ENCODE measurements at places on chromosomes 3 and 15. TPM values are rescaled to one million over a fixed set of nuclear protein-coding genes. Genes with fewer than 3 reads are reported as not detected.
A peak's percentile ranks its signal among the peaks of the same experiment; 100 is the strongest.

Gene GP5
- total RNA-seq: 0.39 TPM

Gene CAMK2N2
- total RNA-seq: 0.25 TPM

Gene GOLGA6L10
- total RNA-seq: 1.6 TPM

Gene BFSP2
- total RNA-seq: not detected

Gene POLQ
- total RNA-seq: 23.4 TPM

Gene SLC22A14
- not detected for total RNA-seq

GRCh38 chr3:136852180-136852579 is 9.8 kb upstream of the NCK1 start:
- H3K27me3 ChIP-seq: no peaks in the 10 kb centered on the region
- DNase-seq: no peak
- peaks cover 34% of the 10 kb centered on the region for H3K36me3 ChIP-seq

DNA sequence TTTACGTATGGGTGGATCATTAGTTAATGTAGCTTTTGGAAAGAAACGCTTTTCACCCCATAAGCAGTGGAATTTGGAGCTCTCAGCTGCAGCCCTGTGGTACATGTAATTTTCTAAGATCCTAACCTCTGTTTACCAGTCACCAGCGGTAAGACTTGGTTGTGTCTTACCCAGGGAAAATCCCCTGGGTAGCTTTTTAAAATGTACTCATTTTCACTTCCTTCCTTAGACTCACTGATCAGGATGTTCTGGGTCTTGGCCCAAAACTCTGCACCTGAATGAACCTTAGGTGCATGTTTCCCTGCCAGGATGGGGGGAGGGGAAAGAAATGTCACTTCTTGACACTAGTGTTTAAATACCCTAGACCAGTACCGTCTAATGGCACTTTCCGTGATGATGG is 605.2 kb downstream of the MAGI1 start:
- peaks cover 1% of the 10 kb centered on the region for H3K27me3 ChIP-seq
- DNase-seq: no peak
- H3K4me1 ChIP-seq: no peaks in the 10 kb centered on the region
- no peak overlapping the region for H3K27ac ChIP-seq
- H3K36me3 ChIP-seq: no peaks in the 10 kb centered on the region

GRCh38 chr15:28984421-28985315 is 98.9 kb downstream of the APBA2 start:
- H3K27ac ChIP-seq: peak overlapping the region; percentile 78
- peaks cover 37% of the 10 kb centered on the region for H3K4me1 ChIP-seq
- H3K27me3 ChIP-seq: no peaks in the 10 kb centered on the region
- peak; percentile 61 for DNase-seq

DNA sequence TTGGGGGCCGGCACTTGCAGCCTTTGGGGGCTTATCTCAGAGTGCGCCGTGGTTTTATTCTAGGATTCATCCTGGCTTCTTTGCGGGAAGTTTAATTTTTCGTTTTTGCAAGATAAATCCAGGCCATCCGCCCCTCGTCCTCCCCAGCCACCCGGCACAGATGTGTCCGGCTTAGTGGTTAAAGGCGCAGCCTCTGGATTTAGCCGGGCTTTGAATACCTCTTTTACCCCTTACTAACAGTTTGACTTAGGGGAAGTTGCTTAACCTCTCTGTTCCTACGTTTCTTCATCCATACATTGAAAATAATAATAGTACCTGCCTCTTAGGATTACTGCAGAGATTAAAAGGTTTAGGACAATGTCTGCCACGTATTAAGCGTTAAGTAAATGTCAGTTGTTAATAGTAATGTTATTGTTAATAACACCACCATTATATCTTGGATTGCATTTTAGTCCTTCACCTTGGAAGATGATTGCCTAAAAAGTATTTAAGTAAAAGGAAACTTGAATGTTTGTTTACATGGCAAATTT is 714 bp downstream of the ECT2 start:
- peak overlapping the region; percentile 99 for H3K27ac ChIP-seq
- H3K4me3 ChIP-seq: peak overlapping the region; percentile 98
- no peaks in the 10 kb centered on the region for H3K27me3 ChIP-seq
- H3K4me1 ChIP-seq: peaks cover 21% of the 10 kb centered on the region
- DNase-seq: peak; percentile 37

GRCh38 chr3:167166594-167167253 is 213.4 kb downstream of the ZBBX start:
- no peak overlapping the region for H3K27ac ChIP-seq
- no peak for DNase-seq

GRCh38 chr3:110646496-110646895 is 425.1 kb upstream of the NECTIN3 start:
- H3K27me3 ChIP-seq: no peaks in the 10 kb centered on the region
- DNase-seq: no peak
- no peak overlapping the region for H3K27ac ChIP-seq
- H3K4me1 ChIP-seq: no peaks in the 10 kb centered on the region
- no peak overlapping the region for H3K4me3 ChIP-seq

- no peak for DNase-seq
- no peak overlapping the region for H3K27ac ChIP-seq
- no peaks in the 10 kb centered on the region for H3K4me1 ChIP-seq
- no peak overlapping the region for H3K4me3 ChIP-seq
- no peaks in the 10 kb centered on the region for H3K36me3 ChIP-seq
Measured at GRCh38 chr15:94411285-94411684, 179.9 kb downstream of the MCTP2 start.
